ENCODE measurements at places on chromosomes 4 and X.

GRCh38 chr4:680551-680927 lies 6.2 kb downstream of the MYL5 start:
- DNase-seq: no peak

- no peak for DNase-seq
These were observed 11.0 kb downstream of the PGM2 start for GRCh38 chr4:37837446-37837845.

DNA sequence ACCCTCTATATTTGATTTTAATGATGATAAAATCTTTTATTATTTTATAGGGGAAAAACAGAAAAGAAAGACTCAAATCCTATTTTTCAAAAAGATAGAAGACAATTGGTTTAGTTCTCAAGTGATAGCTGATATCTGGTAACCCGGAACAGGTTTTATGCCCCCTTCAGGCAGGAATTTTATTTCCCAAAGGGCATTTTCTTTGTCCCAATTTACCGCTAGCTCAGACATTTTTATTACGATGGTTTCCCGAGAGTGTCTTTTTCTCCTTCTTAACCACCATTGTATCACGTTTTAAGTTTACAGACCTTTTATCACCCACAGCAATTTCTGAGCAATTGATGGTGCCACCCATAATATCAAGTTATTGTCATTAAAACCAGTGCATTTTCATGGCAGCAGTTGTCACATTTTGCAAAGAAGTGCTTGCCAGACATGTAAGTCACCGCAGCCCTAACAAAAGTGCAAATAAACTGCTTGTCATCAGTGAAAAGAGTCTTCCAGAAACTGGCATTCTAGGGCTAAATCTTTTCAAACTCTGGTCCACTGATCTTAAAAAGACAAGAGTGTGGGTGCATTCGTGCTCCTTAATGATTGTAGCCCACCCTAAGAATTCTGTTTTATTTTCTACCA lies 204.8 kb upstream of the VCX start:
- DNase-seq: no peak

- no peak for DNase-seq
These were observed 773.2 kb upstream of the FTHL17 start for GRCh38 chrX:31845003-31845402.

- DNase-seq: no peak
These were observed 644.1 kb upstream of the PITX2 start for GRCh38 chr4:111266937-111267336.

GRCh38 chrX:102712216-102712966 lies at the start of gene GPRASP2:
TSS of gene GPRASP2 (plus strand) at chrX:102712448. CDS start at chrX:102714870, 2,422 bp downstream.
- no peak for DNase-seq

DNA sequence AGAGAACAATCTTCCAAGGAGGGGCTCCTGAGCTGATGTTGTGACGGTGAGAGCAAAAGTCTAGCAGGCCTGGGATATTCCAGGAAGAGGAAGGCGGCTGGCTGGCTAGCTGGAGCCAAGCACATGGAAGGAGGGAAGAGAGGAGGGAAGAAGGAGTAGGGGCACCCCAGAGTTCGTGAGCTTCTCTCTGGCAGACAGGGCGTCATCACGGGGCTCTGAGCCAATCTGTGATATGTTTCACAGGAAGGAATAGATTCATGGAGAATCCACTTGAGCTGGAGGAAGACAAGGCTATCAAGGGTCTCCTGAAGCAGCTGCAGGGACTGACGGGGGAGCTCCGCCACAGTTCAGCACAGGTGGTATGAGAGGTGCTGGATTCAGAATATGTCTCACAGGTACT lies 73.6 kb downstream of the DHRSX start:
- DNase-seq: no peak
